ENCODE measurements at places on chromosomes 12 and 14.

GRCh38 chr12:129844662-129845220 lies 59.1 kb downstream of the TMEM132D start:
- DNase-seq = no peak

GRCh38 chr12:74401966-74402365 lies 135.7 kb upstream of the ATXN7L3B start:
- no peak for DNase-seq

- DNase-seq = no peak
Observed at GRCh38 chr14:30507209-30507608, 51.7 kb upstream of the G2E3 start.

DNA sequence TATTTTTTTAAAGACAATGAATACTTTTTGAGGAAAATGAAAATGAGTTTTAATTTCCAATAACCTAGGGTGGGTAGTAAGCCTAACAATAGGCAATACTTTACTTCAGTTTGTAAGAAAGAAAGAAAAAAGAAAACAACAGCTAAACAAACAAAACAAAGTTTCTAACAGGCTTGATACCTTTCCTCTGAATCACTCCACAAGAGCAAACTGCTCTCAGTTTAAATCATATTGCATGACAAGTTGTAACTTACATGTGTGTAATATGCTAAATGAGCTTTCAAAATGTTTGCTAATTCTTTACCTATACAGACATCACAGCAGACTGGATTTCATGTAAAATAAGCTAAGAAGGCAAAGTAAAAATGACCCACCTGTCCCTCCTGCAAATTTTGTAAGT lies 6.7 kb upstream of the LMO3 start:
- DNase-seq = no peak

GRCh38 chr14:78829274-78829673 lies 659.1 kb downstream of the NRXN3 start:
- DNase-seq = no peak

DNA sequence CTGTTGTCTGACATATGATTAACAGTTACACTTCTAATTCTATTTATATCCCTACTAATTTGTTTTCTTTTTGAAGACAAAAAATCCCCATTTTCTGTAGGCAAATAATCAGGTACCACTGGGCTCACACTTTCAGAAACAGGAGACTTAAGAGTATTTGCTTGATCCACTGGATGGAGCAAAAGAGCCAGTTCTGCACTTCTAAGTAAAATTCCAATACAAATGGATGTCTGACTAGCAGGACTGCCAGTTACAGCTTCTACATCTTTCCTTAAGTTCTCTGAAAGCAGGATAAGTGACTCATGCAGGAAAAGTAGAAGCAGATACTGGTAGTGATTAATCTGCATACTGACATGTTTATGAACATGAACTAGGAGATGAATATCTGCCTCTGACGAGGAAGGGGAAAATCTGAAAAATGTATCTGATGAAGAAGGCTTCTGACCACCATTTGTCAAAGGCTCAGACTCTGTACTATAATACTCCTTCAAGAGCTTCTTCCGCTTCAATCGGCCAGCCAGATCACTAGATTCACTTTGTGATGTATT lies 73.8 kb upstream of the ANKS1B start:
- DNase-seq = no peak

DNA sequence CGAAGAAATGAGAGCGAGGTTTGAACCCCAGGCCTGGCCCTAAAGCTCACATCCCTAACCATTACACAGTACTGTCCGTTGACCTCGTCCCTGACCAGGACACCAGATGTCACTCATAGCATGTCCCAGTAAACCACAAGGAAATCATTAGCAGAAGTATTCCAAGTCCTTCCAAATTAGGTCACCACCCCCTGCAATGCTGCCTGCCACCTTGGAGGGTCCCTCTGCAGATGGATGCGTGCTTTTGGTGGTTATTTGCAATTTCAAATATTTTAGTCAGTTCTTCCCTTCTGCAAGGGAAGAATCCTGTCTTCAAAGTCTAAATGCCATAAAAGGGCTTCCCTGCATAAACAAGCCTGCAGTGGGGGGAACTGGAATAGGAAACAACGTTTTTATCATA lies 71.3 kb downstream of the CLMN start:
- no peak for DNase-seq

- DNase-seq = no peak
Observed at GRCh38 chr12:72289633-72290032, 17.5 kb downstream of the TRHDE start.

DNA sequence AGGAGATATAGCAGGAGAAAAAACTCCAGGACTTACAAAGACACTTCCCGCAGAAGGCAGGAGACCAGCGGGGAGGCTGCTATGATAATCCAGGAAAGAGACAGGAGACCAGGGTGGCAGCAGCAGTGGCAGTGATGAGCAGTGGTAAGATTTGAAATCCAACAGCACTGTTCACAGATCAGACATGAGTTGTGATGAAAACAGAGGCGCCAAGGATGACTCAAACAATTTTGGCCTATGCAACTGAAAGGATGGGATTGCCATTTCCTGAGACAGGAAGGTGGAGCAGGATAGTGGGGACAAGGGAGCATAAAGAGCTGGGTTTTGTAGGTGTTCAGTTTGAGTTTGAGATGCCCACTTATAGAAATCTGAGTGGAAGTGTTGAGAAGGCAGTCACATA lies 108.6 kb upstream of the DYRK2 start:
- DNase-seq = no peak

DNA sequence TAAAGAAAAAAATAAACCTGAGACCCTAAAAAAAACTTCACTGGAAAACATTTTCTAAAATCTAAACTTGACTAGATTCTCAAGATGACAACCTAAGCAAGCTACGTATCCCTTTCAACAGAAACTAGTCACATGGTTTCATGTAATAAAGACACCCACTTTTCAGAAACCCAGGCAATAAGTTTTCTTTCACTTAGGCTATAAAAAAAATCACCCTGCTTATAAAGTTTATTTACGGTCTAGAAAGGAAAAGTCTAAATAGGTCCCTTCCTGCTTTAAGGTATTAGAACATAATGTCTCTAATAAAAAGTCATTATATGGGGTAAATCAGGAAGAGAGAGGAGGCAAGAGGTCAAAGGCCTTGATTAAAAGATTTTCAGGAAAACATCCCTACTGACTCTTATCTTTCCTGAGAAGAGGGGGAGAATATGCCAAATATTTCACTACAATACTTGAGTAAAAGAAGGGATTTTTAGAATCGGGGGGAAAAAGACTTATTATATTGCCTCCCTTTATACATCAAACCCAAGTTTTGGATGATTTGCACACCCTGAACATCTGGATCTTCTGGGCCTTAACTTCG lies 9.5 kb downstream of the CLIP1 start:
- no peak for DNase-seq

DNA sequence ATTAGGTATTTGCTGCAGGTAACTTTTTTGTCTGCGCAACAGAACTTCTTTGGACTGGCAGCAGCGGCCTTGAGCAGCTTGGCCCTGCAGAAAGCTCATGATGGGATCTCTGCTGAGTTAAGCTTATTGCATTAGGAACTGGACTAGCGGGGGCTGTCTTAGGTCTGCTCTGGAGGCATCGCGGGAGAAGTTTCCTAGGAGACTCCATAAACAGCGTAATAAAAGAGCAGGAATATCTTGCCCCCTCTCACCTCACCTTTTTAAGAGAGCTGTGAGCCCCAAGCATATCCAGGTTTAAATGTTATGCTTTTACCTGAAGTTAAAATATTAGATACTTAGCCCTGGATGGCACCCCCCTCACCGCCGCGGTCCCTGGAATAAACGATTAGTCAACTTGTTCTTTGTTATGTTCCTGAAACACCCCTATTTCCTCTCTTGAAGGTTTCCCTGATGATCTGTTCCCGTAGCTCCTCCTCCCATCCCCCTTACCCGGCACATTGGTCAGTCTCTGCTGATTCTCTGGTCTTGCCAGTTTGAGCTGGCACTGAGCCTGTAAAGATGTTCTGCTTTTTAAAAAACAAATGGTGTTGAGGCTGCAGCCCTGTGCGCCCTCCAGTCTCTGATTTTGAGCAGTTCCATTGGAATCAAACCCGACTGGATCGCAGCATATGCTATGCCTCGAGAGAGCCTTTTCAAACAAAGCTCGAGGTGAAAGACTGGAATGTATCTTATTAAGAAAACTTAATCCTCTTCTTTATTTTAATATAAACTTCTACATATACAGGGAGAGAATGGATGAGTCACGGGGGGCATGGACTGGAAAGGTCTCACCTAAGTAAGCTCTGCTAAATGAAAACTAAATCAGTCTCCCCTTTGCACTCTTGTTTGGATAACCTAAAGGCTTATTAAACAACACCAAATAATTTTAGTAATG lies 1.9 kb downstream of the MLXIP start:
- no peak for DNase-seq

- DNase-seq = no peak
Observed at GRCh38 chr14:65057695-65058094, 44.6 kb downstream of the MAX start.

GRCh38 chr12:78446555-78446954 lies 418.0 kb upstream of the SYT1 start:
- DNase-seq = no peak

- DNase-seq = no peak
Observed at GRCh38 chr12:108840605-108841332, 16.6 kb downstream of the SSH1 start.

DNA sequence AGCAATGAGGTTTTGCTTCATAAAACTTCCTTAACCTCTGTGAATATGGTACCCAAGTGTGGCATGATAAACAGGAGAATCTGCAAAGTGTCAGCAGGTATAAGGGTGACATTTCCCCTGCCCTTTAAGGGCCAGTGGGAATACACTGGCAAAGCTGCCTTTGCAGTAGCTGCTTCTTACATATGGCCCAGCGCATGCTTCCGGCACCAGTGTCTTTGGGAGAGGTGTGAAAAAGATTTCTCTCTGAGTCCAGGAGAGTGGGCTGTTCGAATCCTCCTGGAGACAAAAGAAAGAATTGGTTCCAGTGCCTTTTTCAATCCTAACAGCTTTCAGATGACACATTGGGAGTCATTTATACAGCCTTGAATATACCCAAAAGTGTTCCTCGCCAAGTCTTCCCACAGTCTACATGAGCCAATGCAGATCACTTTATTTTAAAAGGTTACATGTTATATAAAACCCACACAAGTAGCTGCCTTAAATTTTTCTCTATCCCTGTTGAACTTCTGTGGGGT lies 437.7 kb downstream of the PRKD1 start:
- no peak for DNase-seq

Measured in left hindlimb (tissue), 1 donor.